ENCODE measurements at places on chromosomes 12 and 14.

DNA sequence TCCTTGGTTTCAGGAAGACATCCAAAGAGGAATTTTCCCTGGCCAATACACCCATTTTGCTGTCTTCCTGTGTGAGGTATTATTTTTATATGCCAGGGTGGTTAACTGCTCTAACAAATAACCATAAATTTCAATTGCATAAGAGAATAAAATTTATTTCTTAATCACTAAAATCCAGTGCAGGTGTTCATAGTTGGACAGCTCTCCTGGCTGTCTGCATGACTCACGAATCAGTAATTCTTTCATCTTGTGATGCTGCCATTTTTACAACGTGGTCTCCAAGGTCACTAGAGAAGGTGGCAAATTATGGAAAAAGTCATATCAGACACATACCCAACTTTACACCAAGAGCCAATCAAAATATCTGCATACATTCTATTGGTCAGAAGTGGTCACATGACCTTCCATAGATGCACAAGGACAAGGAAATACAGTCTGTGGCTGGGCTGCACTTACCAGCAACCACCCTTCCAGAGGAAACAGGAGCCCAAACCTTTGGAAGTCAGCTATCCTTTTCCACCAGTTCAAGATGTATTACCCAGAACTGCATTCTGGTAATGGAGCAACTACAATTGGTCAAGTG, 193.5 kb upstream of the PLEKHG7 start:
- H3K36me3 ChIP-seq = peaks cover 8% of the 10 kb centered on the region
- H3K27ac ChIP-seq = no peak overlapping the region
- H3K27me3 ChIP-seq = no peaks in the 10 kb centered on the region
- DNase-seq = no peak

- no peak overlapping the region for H3K27ac ChIP-seq
- DNase-seq = no peak
- no peak overlapping the region for H3K4me3 ChIP-seq
- H3K36me3 ChIP-seq = no peaks in the 10 kb centered on the region
- no peaks in the 10 kb centered on the region for H3K27me3 ChIP-seq
Measured at GRCh38 chr14:38129705-38130104, 78.0 kb upstream of the SSTR1 start.

DNA sequence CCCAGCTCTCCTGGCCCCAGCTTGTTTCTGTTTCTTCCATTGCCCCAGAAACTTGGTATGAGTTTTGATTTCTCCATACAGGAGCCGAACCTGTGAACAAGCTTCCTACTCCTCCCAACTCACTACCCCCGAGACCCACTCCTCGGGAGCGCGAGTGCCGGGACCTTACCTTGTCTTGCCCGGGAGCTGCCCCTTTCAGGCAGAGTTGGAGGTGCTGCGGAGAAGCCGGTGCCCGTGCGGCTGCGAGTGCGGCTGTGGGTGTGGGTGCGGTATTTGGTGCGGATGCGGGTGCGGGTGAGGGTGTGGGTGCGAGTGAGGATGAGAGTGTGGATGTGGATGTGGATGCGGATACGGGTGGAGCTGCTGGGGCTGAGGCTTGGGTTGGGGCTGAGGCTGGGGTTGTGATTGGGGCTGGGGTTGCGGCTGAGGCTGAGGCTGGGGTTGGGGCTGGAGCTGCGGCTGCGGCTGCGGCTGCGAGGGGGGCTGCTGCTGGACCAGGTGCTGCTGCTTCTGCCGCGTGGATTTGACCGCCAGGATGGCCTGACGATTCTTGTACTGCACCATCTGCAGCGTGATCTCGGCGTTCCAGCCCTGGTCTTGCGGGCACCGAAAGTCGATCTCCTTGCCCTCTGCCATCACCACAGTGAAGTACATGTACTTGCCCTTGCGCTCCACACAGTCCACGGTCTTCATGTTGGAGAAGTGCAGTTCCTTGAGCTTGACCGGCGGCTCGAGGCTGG, 1.1 kb downstream of the PHLDA1 start:
- H3K4me3 ChIP-seq = peak overlapping the region; percentile 84
- H3K27ac ChIP-seq = peak overlapping the region; percentile 89
- H3K27me3 ChIP-seq = peaks cover 38% of the 10 kb centered on the region
- peak; percentile 64 for DNase-seq

GRCh38 chr14:20383636-20384035, 29.7 kb downstream of the TEP1 start:
- H3K36me3 ChIP-seq = peaks cover 67% of the 10 kb centered on the region
- H3K4me1 ChIP-seq = no peaks in the 10 kb centered on the region
- H3K27ac ChIP-seq = no peak overlapping the region
- no peak for DNase-seq
- no peak overlapping the region for H3K4me3 ChIP-seq
- no peaks in the 10 kb centered on the region for H3K27me3 ChIP-seq

- H3K4me3 ChIP-seq = no peak overlapping the region
- H3K36me3 ChIP-seq = no peaks in the 10 kb centered on the region
- no peaks in the 10 kb centered on the region for H3K4me1 ChIP-seq
- no peak for DNase-seq
Measured at GRCh38 chr12:18799561-18799960, 61.6 kb downstream of the CAPZA3 start.

DNA sequence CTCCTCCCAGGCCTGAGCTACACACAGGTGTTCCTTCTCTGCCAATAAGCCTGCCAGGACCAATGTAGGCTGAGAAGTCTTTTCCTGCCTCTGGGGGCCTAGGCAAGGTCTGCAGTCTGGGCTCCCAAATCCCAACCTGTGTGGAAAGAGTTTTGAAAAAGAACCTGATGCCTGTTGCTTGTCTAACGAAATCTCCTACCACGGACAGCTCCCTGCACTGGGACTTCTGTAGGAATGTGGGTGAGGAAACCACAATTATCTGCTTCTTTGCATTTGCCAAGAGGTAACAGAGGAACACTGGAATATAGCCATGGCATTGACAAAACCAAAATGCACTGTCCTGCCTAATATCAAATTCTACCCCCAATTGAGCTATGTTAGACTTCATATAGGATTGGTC, 877.0 kb upstream of the TMEM132C start:
- no peaks in the 10 kb centered on the region for H3K27me3 ChIP-seq
- no peak for DNase-seq
- no peak overlapping the region for H3K4me3 ChIP-seq
- H3K4me1 ChIP-seq = no peaks in the 10 kb centered on the region
- H3K36me3 ChIP-seq = no peaks in the 10 kb centered on the region

GRCh38 chr12:108515916-108516315, 839 bp downstream of the FICD start:
- DNase-seq = no peak
- peaks cover 26% of the 10 kb centered on the region for H3K36me3 ChIP-seq
- H3K27me3 ChIP-seq = peaks cover 5% of the 10 kb centered on the region
- H3K4me1 ChIP-seq = peaks cover 34% of the 10 kb centered on the region

GRCh38 chr12:81627336-81628189, 131.6 kb downstream of the PPFIA2 start:
- H3K27ac ChIP-seq = no peak overlapping the region
- H3K36me3 ChIP-seq = no peaks in the 10 kb centered on the region
- no peak for DNase-seq
- H3K4me1 ChIP-seq = no peaks in the 10 kb centered on the region
- no peak overlapping the region for H3K4me3 ChIP-seq

All from activated naive CD4-positive, alpha-beta T cell treated with anti-CD3 and anti-CD28 coated beads, Interleukin-2, amount 10 ng/mL, durations not matched to agents 7 days and 5 days (primary cell).